GM12892 (cell line): ENCODE measurements at places on chromosomes 16 and 17.
A peak's percentile ranks its signal among the peaks of the same experiment; 100 is the strongest.

- DNase-seq = no peak
Observed at GRCh38 chr17:10061111-10061845, 137.1 kb downstream of the GAS7 start.

- peak; percentile 38 for DNase-seq
Observed at GRCh38 chr16:71367241-71367976, 8.9 kb downstream of the CALB2 start.

DNA sequence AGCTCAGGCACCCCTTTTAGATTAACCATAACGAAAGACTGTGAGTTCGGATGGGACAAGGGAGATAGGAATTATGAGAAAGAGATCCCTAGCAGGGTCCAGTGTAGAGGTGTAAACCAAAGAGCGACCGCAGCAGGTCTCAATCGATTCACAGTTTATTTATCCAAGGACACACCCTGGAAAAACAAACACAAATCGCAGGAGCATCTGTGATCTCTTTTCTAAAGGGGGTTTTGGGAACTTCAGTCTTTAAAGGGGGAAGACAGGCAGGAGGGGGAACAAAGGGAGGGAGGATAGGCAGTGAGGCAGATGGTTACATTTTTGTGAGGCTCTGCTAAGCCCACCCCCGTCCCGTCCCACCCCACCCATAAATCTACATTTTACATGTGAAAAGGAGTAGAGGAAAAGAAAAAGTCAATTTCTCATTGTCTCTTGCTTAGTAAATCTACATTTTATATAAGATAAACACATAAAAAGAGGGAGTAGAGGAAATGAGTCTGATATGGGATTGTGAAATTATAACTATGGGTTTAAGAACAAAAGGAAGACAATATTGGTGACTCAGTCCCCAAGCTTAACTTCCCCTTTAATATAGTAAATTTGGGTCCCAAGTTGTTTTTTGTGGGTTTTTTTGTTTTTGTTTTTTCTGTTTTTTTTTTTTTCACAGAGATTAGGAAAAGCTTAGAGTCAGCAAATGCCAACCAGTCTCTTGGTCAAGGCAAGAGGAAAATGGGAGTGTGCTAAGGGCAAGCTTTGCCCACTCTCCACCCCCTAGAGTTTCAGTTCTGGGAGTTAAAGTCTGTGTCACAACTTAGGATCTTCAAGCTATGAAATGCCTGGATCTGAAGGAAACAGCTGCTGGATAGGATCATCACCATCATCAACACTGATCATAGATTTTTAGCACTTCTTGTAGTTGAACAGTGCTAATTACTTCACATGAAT lies 160.9 kb upstream of the CDH5 start:
- no peak for DNase-seq

DNA sequence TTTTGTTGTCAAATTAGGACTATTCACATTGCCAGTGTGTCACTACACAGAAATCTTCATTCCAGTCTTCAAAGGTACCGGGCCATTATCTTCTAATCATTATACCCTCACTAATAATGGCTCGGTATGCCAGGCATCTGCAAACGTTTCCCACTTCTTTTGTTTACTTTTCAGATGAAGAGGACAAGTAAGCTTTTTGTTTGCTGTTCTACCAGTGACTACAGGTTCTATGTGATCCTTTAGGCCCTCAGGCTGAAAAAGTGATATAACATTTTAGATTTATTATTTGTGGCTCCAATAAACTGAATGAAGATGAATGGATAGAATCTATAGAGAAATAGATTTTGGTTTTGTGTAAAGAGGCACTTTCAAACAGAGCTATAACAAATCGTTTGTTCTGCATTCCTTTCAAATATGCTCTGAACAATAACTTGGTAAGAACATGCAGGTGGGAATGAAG lies 403 bp upstream of the KRTAP3-1 start:
- no peak for DNase-seq

DNA sequence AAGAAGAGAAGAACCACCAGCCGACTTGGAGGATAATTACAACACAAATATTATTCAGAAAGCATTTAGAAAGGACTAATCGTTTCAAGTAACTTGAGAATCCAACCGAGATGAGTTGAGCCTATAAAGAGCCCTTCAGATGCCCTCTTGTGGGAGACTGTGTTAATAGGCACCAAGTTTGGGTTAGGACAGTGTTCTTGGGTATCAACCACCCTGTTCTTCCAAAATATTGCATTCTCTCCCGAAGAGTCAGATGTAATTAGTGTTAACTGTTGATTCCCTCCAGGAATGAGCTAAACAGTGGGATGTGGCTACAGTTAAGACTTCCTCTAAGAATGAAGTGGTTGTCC lies 87.8 kb upstream of the NOL11 start:
- no peak for DNase-seq

- no peak for DNase-seq
Observed at GRCh38 chr16:6964679-6965078, 368.0 kb upstream of the RBFOX1 start.

DNA sequence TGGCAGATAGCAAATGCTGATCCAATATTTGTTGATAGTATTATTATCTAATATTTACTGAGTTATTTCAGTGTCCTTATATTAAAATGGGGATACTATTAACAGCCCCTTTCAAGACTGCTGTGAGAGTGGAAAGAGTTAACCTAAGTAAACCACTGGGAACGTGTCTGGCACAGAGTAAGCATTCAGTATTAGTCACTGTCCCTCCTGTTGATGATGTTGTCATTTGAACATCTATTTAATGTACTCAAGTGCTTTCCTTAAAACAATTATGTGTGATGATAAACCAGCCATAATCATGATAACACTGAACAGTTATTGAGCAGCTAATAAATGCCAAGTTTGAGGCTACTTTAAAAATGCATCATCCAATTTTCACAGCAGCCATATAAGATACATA lies 135.7 kb upstream of the XYLT1 start:
- DNase-seq = no peak
